ENCODE measurements at places on chromosomes 13 and 19. TPM values are rescaled to one million over a fixed set of nuclear protein-coding genes. Genes with fewer than 3 reads are reported as not detected.

DNA sequence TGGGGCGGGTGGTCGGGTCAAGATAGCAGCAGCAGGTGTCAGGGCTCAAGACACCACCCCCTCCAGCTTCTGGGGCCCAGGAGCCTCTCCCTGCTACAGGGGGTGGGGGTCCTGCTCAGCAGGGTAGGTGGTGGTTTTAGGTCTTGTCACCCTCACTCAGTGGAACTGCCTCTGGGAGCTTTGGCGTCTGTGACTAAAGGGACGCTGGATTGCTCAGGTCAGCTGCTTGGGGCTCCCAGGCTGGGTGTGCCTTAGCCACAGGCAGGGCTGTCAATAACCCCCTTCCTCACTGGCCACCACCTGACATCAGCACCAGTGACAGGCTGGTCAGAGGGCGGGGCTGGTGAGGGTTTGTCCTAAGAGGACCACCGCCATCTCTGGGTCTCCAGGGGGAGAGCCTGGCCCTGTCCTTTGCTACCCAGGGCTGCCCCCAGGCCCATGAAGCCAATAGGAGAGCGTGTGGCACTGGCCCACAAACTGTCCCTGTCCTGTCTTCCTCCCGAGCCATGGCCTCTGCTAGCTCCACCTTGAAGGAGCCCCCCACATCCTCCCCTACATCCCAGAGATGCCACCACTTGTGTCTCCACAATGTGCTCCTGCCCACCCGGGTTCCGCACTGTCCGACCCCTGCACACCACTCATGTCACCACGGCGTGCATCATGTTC, 36.4 kb downstream of the MAU2 start:
- no peak for DNase-seq
- no peaks in the 10 kb centered on the region for H3K27me3 ChIP-seq
- H3K27ac ChIP-seq: no peak overlapping the region
- no peak overlapping the region for H3K4me3 ChIP-seq

- DNase-seq: no peak
- no peak overlapping the region for H3K27ac ChIP-seq
- H3K27me3 ChIP-seq: peaks cover 12% of the 10 kb centered on the region
- no peak overlapping the region for H3K4me3 ChIP-seq
- H3K36me3 ChIP-seq: no peaks in the 10 kb centered on the region
These were observed 473.3 kb downstream of the ITGBL1 start for GRCh38 chr13:101925731-101926130.

GRCh38 chr13:51021811-51022210, 89.3 kb downstream of the C13orf42 start:
- no peaks in the 10 kb centered on the region for H3K36me3 ChIP-seq
- no peak overlapping the region for H3K4me3 ChIP-seq
- no peaks in the 10 kb centered on the region for H3K4me1 ChIP-seq
- no peak overlapping the region for H3K27ac ChIP-seq

DNA sequence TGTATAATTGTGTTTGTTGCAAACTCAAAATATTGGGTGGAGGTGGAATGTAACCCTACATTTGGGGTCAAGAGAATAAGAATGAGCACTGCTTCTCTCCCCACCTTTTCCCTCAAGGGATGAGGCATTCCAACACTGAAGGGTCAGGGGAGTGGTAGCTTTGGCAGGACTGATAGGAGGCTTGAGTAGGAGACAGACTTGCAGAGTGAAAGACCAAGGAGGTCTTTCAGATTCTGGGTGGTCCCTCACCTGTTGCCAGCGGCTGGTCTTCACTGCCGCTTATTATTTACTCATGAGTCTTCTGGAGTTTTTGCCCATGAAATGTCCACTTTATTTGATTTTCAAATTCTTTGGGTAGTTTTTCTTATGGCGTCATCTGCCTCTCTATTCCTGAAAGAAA, 118.8 kb downstream of the LMO7 start:
- H3K27ac ChIP-seq: no peak overlapping the region
- H3K36me3 ChIP-seq: peaks cover 16% of the 10 kb centered on the region
- H3K4me1 ChIP-seq: peaks cover under 1% of the 10 kb centered on the region

- DNase-seq: no peak
- no peak overlapping the region for H3K27ac ChIP-seq
These were observed 17.3 kb upstream of the PNMA8C start for GRCh38 chr19:46446021-46446420.

DNA sequence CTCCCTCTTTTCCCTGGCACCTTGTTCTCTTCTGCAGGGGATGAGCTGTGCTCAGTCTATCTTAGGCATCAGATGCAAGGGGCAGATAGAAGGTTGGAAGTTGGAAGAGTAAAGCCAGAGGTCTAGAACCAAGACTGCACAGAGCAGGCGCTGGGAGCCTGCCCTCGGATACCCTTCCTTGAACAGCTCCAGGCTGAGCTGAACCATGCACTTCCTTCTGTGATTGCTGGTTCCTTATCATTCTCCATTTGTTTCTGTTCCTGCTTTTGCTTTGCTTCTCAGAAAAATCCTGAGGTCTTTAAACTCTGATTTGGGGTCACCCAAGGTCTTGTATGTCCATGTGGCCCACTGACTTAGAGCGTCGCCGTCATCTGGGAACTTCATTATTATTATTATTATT, 36.3 kb downstream of the ARHGEF18 start:
- H3K4me1 ChIP-seq: peaks cover 26% of the 10 kb centered on the region
- no peak overlapping the region for H3K4me3 ChIP-seq
- H3K27me3 ChIP-seq: no peaks in the 10 kb centered on the region
- DNase-seq: no peak

DNA sequence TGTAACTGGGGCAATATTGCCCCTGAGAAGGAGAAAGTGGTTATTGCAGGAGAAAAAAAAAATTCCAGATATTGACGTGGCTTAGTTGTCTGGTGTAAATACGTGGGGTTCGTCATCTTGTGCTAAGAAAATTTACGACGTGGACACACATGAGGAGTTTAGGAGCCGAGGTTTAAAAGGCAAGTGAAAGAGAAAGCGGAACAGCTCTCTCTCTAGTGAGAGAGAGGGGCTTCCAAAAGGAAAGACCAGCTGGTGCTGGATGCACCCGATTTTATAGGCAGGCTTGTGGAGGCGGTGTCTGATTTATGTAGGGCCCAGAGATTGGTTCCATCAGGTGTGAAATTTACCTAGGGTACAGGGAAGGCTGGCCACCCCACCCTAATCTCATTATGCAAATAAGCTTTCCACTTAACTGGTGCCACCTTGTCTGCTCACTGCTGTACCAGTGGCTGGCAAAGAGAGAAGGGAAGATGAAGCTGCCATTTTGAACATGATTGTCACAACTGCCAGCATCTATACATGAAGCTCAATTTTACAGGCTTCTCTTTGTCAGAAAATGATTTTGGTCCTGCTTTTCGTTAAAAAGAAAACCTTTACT, 845.1 kb downstream of the DACH1 start:
- H3K27ac ChIP-seq: peak overlapping the region; percentile 43
- H3K4me1 ChIP-seq: peaks cover 3% of the 10 kb centered on the region
- DNase-seq: no peak
- peak overlapping the region; percentile 3 for H3K4me3 ChIP-seq
- no peaks in the 10 kb centered on the region for H3K36me3 ChIP-seq

- H3K27me3 ChIP-seq: peaks cover 3% of the 10 kb centered on the region
- H3K36me3 ChIP-seq: no peaks in the 10 kb centered on the region
- no peaks in the 10 kb centered on the region for H3K4me1 ChIP-seq
- H3K4me3 ChIP-seq: no peak overlapping the region
- H3K27ac ChIP-seq: no peak overlapping the region
These were observed 121.7 kb downstream of the NHLRC3 start for GRCh38 chr13:39159846-39160370.

GRCh38 chr13:39955560-39955959, 300.1 kb downstream of the COG6 start:
- no peaks in the 10 kb centered on the region for H3K36me3 ChIP-seq
- H3K4me1 ChIP-seq: peaks cover 39% of the 10 kb centered on the region
- no peaks in the 10 kb centered on the region for H3K27me3 ChIP-seq
- no peak overlapping the region for H3K4me3 ChIP-seq
- DNase-seq: no peak

GRCh38 chr19:41366089-41366488, 2.1 kb upstream of the B9D2 start:
- H3K27ac ChIP-seq: peak overlapping the region; percentile 42
- H3K36me3 ChIP-seq: peaks cover 8% of the 10 kb centered on the region
- peak overlapping the region; percentile 32 for H3K4me3 ChIP-seq
- H3K4me1 ChIP-seq: peaks cover 34% of the 10 kb centered on the region
- no peaks in the 10 kb centered on the region for H3K27me3 ChIP-seq

DNA sequence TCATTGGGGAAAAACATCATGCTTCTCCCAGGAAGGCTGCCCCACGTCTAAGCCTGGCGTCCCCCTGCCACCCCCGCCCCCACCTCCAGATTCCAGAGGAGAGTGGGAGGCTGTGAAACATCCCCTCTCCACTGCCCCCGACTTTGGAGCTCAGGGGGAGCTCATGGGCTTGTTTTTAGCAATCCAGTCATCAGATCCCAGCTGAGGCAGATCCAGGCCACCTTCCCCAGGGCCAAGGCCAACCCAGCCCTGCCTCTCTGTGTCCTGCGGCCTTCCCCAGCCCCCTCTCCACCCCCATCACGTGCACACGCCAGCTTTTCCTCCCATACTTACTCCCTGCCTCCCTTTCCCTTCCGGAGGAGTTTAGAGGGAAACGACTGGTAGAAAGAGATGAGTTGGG, 38.8 kb downstream of the SHISA2 start:
- no peak overlapping the region for H3K4me3 ChIP-seq
- H3K36me3 ChIP-seq: no peaks in the 10 kb centered on the region
- no peak for DNase-seq
- H3K27me3 ChIP-seq: peaks cover 12% of the 10 kb centered on the region
- no peak overlapping the region for H3K27ac ChIP-seq

DNA sequence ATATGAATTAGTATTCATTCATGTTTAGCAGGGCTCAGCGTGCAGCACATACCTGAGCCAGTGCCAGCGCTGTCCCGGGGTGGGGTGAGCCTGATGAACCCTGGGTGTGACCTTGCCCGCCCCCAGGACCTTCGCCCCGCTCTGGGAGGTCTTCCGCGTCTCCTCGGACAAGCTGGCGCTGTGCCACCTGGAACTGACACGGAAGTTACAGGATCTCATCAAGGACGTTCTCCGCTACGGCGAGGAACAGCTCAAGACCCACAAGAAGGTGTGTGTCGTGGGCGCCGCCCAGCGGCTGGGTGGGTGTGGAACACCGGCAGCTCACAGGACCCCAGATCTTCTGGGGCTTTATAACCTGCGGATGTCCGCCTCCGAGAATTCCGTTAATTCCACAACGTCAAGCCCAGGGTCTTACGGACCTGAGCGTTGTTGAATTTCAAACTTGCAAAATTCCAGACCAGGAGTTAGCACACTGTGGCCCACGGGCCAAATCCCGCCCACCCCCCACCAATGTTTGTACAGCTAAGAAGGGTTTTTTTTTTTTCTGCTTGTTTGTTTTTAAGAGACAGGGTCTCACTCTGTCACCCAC, 15.4 kb downstream of the FCHO1 start:
- no peak overlapping the region for H3K4me3 ChIP-seq
- H3K27ac ChIP-seq: no peak overlapping the region
- no peaks in the 10 kb centered on the region for H3K27me3 ChIP-seq
- DNase-seq: peak; percentile 57
- peaks cover 71% of the 10 kb centered on the region for H3K36me3 ChIP-seq

DNA sequence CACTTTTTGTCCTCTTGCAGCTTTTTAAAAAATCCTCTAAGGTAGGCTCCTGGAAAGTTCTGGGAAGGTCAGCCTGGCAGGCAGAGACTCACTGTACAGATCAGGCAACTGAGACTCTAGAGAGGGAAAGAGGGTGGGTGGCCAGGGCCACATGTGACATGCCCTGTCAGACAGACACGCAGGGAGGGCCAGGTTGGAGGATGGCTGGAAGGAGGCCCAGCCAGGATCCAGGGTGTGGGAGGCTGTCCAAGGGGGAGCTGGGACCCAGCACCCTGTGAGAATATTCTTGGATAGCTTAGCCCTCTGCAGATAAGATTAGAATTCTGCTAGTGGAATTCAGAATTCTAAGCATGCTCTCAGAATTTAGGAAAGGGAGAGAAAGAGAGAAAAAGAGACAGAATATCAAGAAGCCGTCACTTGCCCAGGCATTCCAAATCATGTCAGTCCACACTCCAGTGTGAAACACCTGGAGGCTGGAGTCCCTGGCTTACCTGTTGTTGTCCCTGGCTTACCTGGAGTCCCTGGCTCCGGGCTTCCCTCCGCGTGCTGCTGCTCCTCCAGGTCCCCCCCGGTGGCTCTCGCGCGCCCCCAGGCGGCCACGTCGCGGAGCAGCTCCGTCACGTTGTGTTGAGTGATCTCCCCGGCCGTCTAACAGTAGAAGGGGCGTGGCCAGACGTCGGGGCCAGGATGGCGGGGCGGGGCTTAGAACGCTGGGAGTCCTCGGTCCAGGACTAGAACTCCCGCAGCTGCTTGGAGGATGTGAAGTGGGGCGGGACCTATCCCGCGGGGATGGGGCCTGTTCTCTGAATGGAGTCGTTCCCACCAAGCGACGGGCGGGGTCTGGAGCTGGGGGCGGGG, 2.8 kb upstream of the TNNI3 start:
- H3K27ac ChIP-seq: no peak overlapping the region
- H3K4me1 ChIP-seq: peaks cover 6% of the 10 kb centered on the region

- no peaks in the 10 kb centered on the region for H3K27me3 ChIP-seq
- H3K36me3 ChIP-seq: peaks cover 92% of the 10 kb centered on the region
- DNase-seq: no peak
- H3K27ac ChIP-seq: no peak overlapping the region
- peaks cover 12% of the 10 kb centered on the region for H3K4me1 ChIP-seq
These were observed 33.6 kb upstream of the EPHX3 start for GRCh38 chr19:15265850-15266248.

GRCh38 chr19:2575734-2576481, 100.0 kb downstream of the GADD45B start:
- H3K27ac ChIP-seq: no peak overlapping the region
- H3K4me1 ChIP-seq: peaks cover 12% of the 10 kb centered on the region
- DNase-seq: no peak
- H3K4me3 ChIP-seq: no peak overlapping the region

DNA sequence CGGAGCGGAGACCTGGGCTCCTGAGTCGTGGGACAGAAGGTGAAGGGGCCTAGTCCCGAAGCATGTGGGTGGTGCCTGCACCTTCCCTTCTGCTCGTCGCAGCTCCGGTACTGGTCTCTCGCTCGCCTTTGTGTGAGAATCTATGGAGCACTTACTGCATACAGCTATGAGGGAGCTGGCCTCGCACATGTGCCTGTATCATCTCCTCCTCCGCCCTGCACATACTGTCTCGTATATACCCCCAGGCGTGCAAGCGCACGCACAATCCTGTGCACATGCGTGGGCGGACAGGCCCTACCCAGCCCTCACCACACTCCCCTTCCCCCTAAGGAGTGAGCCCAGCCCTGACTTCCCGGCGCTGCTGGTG, 8.7 kb downstream of the PIK3R2 start:
- H3K27ac ChIP-seq: no peak overlapping the region
- H3K27me3 ChIP-seq: no peaks in the 10 kb centered on the region
- H3K4me3 ChIP-seq: no peak overlapping the region
- peaks cover 13% of the 10 kb centered on the region for H3K4me1 ChIP-seq

GRCh38 chr19:11138601-11139300, 16.8 kb downstream of the SPC24 start:
- no peaks in the 10 kb centered on the region for H3K36me3 ChIP-seq
- H3K4me3 ChIP-seq: no peak overlapping the region
- peaks cover 21% of the 10 kb centered on the region for H3K27me3 ChIP-seq
- peaks cover 12% of the 10 kb centered on the region for H3K4me1 ChIP-seq
- no peak overlapping the region for H3K27ac ChIP-seq

GRCh38 chr13:31199849-31200636, at the start of gene B3GLCT:
Gene B3GLCT (plus strand): TSS chr13:31199975. CDS start chr13:31200085, 110 bp downstream.
- peak within 1 kb of the TSS; percentile 84 for H3K27ac ChIP-seq
- no peaks in the 10 kb centered on the region for H3K36me3 ChIP-seq
- H3K4me1 ChIP-seq: peaks cover 18% of the 10 kb centered on the region
- H3K27me3 ChIP-seq: no peaks in the 10 kb centered on the region

TEX26 gene
- not detected for total RNA-seq

MCOLN1 gene
- total RNA-seq: 13.7 TPM

LGALS7 gene
- total RNA-seq: not detected

SBNO2 gene
- total RNA-seq: 111 TPM

CAPN12 gene
- 14.9 TPM for total RNA-seq

CD70 gene
- total RNA-seq: 29.7 TPM

CCDC70 gene
- not detected for total RNA-seq

Measured in activated B cell treated with CpG ODN at 0.5 μM for 24 hours (primary cell).